Stimulated activated CD8-positive, alpha-beta memory T cell treated with anti-CD3 and anti-CD28 coated beads, Interleukin-7, amount 100 ng/mL, for 1 hour (primary cell): ENCODE measurements at places on chromosomes 12 and 14.

- peak; percentile 32 for DNase-seq
Measured at GRCh38 chr14:92516966-92517506, 3.5 kb downstream of the RIN3 start.

GRCh38 chr12:19038209-19038608 is 91.3 kb upstream of the PLEKHA5 start:
- DNase-seq = no peak

- DNase-seq = no peak
Measured at GRCh38 chr12:2650261-2651067, 144.3 kb upstream of the FKBP4 start.

- DNase-seq = no peak
Measured at GRCh38 chr14:85060121-85060520, 469.8 kb upstream of the FLRT2 start.

DNA sequence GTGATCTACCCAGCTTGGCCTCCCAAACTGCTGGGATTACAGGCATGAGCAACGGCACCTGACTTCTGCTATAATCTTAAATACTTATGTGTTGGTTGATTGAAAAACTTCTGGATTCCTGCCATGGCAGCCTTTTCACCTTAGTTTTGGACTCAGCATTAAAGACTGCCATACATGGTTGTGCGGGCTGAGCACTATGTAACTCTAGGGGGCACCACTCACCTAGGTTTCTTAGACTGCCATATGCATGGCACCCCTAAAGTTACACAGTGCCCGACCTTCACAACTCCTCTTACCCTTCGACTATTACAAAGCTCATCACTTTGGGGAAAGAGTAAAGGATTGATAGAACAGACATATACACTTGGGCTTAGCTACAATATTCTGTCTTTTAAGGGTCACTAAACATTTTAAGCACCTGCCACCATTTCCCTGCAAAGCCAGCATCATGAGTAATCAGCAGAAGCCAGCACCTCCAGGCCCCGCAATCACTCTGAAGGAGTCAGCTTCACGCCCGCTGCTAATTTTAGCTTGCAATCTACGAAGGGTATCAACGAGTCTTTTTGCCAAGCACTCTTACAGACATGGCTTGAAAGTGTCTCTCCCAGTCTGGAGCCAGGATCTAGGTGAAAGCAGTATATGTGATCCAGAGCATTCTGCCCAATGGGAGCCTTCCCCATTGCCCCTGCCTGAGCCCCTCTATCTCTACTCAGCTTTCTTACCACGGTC is 59.8 kb downstream of the SUDS3 start:
- DNase-seq = no peak

- no peak for DNase-seq
Measured at GRCh38 chr12:18872770-18873169, 134.9 kb downstream of the CAPZA3 start.

- DNase-seq = no peak
Measured at GRCh38 chr12:99431203-99431602, 216.3 kb upstream of the GARIN6 start.

DNA sequence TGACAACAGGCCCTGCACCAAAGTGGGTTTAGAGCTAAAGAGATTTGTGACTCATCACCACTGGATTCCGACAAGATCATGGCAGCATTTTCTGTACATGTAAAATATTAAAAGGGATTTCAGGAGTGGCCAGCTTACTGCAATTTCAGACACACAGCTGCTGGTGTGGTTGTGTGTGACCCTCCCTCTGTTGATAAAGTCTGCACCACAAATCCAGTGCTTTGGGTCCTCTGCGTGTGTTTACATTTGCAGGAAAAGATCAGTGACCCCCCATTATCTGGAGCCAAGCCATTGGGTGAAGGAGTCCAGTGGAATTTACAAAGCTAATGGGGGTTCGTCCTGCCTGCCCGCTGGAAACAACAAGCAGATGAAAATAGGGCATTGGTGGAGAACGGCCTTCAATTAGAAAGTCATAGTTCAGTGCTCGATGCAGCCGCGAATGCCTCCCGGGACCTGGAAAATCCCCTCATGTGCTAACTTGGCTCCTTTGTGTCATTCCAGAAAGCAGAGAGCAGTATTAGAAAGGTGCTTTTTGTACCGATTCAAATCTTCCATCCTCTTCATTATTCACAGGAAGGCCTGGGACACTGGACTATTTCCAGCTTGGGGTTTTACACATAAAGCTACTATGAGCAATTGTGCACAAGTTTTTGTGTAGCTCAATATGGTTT is 188.5 kb upstream of the TMEM132C start:
- DNase-seq = no peak

GRCh38 chr14:52350445-52350844 is 36.3 kb downstream of the PTGER2 start:
- DNase-seq = no peak

DNA sequence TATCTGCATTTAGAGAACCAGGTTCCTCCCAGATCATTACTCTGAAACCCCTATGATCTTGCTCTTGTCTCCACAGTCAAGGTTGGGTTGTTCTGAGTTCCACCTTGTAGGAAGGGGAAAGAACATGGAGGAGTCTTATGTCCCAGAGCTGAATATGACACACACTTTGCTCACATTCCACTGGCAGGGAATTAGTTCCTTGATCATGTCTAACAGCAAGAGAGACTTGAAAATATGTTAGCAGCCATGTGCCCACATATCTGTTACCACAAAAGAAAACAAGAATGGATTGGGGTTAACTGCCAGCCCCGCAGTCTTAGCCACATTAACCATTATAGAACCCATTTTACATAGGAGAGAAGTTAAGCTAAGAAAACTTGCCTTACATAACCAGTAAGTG is 71.1 kb upstream of the MDM1 start:
- DNase-seq = no peak

GRCh38 chr12:102740141-102740955 is 176.7 kb downstream of the PAH start:
- DNase-seq = no peak

DNA sequence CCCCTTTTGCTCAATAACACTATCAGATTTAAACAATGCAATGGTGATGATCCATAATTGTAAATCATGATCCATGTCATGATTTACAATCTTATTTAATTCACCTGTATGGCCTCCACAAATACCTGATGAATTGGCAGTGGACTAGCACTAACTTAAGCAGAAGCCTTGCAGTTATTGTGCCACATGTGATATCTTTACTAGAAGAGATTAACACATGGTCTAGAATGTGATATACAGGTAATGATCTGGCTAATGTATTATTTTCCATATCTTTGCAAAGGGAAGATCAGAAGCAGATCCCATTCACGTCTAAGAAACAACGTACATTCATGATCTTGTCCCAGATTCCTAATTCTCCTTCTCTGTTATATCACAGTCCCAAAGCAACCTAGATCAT is 66.0 kb downstream of the EGLN3 start:
- DNase-seq = no peak

DNA sequence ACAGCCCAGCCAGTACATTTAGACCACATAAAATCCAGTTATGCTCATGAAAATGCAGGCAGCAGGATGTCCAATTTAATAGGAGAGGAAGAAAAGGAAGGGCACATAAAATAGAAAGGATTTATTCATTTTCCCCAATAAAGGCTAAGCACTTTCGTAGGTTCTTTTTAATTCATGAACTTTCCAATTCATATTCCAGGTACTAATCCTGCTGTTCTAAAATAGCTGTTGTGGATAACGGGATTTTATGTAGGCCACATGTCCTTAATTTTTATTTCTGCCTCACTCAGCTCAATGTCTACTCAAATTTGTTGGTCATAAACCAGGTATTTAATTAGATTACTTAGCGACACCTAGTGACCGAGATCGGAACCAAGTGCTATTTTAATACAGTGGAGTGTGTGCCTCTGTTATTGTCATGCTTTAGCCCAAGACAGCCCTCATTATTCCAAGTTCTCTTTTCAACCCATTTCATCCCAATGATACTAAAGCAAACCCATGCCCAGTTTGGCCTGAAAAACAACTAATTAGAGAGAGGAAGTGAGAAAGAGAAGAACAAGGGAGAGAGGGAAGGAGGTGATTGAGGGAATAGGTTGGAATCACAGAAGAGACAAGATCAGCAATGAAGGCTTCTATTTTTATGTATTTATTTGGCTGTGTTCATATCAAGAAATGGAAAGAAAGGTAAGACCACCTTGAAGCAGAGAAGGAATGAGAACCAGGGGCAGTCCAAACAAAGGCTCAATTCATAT is 45.9 kb upstream of the IFNG-AS1 start:
- DNase-seq = peak; percentile 36
